Thymus (tissue), 14 donors: ENCODE measurements at places on chromosomes 7 and 10. TPM values are rescaled to one million over a fixed set of nuclear protein-coding genes. Genes with fewer than 3 reads are reported as not detected.

The SAP25 gene
- 183 TPM for polyA plus RNA-seq

GRCh38 chr10:113534423-113534822 is 18.4 kb upstream of the HABP2 start:
- DNase-seq: no peak
- H3K27ac ChIP-seq: no peak overlapping the region
- no peak overlapping the region for H3K4me3 ChIP-seq
- H3K4me1 ChIP-seq: no peaks in the 10 kb centered on the region

- no peak overlapping the region for H3K27ac ChIP-seq
- H3K36me3 ChIP-seq: no peaks in the 10 kb centered on the region
- no peak overlapping the region for H3K4me3 ChIP-seq
- no peaks in the 10 kb centered on the region for H3K4me1 ChIP-seq
These were observed 190.7 kb upstream of the MKI67 start for GRCh38 chr10:128316925-128317324.

The METTL27 gene
- polyA plus RNA-seq: 1.3 TPM

The PHYHIPL gene
- 1.9 TPM for polyA plus RNA-seq

DNA sequence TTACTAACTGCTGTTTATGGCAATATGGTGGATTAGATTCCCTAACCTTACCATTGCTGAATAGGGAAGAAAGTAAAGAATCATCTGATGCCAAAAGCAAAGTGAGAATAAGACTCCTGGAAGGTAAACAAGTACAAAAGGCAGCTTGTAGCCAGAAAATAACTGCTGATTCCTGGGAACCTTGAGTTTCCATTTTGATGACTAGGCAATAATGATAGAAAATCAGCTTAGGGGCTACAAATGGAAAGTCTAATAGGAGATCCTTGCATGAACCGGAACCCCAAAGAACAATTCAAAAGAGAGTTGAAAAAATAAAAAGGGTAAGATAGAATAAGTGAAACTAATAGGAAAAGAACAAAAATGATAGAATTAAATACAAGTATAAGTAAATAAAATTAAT is 316.4 kb downstream of the PHTF2 start:
- no peaks in the 10 kb centered on the region for H3K27me3 ChIP-seq
- DNase-seq: no peak
- H3K4me1 ChIP-seq: no peaks in the 10 kb centered on the region
- H3K4me3 ChIP-seq: no peak overlapping the region

DNA sequence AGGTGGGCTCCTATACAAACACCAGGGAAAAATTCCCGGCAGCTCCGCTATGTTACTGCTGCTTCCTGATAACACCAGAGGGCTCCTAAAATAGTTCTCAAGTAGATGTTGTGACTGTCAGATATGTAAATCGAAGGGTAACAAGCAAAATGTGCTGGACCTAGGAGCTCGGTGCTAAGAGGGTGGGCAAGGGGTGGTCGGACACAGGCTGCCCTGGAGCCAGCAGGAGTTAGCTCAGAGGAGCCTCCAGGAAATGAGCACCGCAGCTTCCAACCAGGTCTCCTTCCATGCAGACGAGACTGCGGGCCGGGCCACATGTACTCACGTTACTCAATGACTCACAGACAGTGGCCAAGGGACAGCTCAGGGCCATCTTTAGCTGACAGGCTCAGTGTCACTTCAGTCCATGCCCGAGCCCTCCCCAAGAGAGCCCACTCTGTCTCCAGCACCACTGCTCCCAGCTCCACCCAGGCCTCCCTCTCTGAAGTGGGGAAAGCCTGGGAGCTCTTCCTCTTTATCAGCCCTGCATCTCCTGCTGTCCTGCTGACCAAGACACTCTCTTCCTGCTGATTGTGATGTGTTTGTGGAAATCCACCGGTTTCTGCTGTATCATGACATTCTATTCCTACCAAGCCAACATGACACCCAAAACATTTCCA is 37.2 kb upstream of the TMEM273 start:
- H3K4me1 ChIP-seq: peaks cover 6% of the 10 kb centered on the region
- no peaks in the 10 kb centered on the region for H3K27me3 ChIP-seq
- H3K36me3 ChIP-seq: no peaks in the 10 kb centered on the region
- H3K4me3 ChIP-seq: no peak overlapping the region
- no peak for DNase-seq

The CRYGN gene
- polyA plus RNA-seq: 0.34 TPM

- H3K36me3 ChIP-seq: peaks cover 3% of the 10 kb centered on the region
- no peak overlapping the region for H3K27ac ChIP-seq
- peaks cover 8% of the 10 kb centered on the region for H3K27me3 ChIP-seq
- peak overlapping the region; percentile 59 for H3K4me3 ChIP-seq
- no peak for DNase-seq
These were observed 317 bp downstream of the PDZD7 start for GRCh38 chr10:101030496-101031127.

GRCh38 chr7:64965594-64965993 is 25.2 kb downstream of the ZNF117 start:
- H3K36me3 ChIP-seq: no peaks in the 10 kb centered on the region
- no peak overlapping the region for H3K27ac ChIP-seq
- H3K4me3 ChIP-seq: no peak overlapping the region
- DNase-seq: no peak

DNA sequence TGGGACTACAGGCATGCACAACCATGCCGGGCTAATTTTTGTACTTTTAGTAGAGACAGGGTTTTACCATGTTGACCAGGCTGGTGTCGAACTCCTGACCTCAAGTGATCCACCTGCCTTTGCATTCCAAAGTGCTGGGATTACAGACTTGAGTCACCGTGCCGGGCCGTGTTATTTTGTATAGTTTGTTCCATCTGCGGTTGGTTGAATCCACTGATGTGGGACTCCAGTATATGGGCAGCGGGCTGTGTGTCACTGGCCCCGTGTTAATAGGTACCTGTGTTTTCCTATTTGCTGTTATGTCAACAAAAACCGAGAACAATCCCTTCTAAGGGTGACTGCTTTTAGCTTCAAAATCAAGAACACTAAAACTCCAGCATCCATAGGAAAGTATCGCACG is 297.6 kb upstream of the PITRM1 start:
- no peak overlapping the region for H3K4me3 ChIP-seq
- no peak for DNase-seq
- H3K27ac ChIP-seq: no peak overlapping the region
- no peaks in the 10 kb centered on the region for H3K27me3 ChIP-seq
- H3K36me3 ChIP-seq: no peaks in the 10 kb centered on the region

GRCh38 chr7:33706771-33707200 is 198.6 kb upstream of the BMPER start:
- no peak overlapping the region for H3K27ac ChIP-seq
- no peak overlapping the region for H3K4me3 ChIP-seq
- H3K27me3 ChIP-seq: no peaks in the 10 kb centered on the region
- no peaks in the 10 kb centered on the region for H3K36me3 ChIP-seq
- no peak for DNase-seq

- H3K4me3 ChIP-seq: no peak overlapping the region
- no peak for DNase-seq
- no peak overlapping the region for H3K27ac ChIP-seq
- no peaks in the 10 kb centered on the region for H3K36me3 ChIP-seq
These were observed 12.9 kb upstream of the ZNF736 start for GRCh38 chr7:64300641-64301405.

DNA sequence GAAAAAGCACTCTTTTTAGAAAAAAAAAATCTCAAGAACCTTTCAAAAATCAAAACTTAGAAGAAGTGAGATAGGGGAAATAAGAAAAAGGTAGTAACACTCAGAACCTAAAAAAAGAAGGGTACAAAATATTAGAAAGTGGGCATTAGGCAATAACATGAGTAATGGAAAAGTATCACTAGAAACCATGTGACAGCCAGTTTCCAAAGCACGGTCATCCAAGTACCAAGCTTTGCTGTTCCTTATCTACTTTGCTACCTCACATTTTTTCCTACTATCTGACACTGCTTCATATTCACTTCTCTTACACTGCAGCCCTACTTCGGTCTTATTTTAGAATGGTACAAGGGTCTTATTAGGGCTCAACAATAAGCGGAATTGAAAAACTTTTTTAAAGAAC is 30.3 kb downstream of the IMMP2L start:
- H3K36me3 ChIP-seq: no peaks in the 10 kb centered on the region
- H3K4me1 ChIP-seq: no peaks in the 10 kb centered on the region
- H3K4me3 ChIP-seq: no peak overlapping the region
- H3K27me3 ChIP-seq: no peaks in the 10 kb centered on the region

DNA sequence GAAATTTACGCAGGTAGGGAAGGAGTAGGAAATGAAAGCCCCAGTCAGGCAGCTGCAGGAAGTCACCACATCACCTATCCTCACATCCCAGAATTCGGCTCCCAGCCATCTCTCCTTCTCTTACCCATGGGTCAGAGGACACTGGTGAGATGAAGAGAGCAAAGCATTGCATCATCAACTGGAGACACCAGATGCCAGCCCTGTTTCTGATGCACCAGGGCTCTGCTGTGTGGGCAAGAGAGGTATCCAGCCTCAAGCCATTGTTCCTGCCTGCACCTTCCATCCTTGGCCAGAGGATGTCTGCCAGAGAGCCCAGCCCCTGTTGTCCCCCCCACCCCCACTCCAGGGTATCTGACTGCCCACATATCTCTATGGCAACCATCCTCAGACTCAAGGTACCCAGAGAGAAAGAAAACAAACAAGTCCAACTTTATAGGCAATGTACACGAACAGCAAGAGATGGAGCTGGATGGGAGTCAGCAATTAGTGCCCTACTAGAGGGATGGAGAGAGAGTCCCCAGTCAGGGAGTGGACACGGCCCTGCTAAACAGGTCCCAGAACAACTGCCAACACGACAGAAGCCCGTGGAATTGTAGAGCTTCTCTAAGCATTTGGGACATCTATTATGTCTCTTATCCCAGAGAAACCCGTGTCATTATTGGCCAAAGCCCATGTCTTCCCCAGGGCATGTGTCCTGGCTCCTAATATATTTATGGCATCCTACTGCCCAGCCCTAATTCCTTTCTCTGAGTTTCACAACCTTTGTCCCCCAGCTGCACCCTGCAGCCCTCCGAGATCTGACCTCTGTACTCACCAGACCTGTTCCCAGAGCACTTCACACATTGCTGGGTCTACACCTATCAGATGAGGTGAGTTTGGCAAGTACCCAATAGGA is 2.8 kb downstream of the CAMK2G start:
- peaks cover 11% of the 10 kb centered on the region for H3K4me1 ChIP-seq
- peaks cover 21% of the 10 kb centered on the region for H3K36me3 ChIP-seq
- no peak for DNase-seq
- H3K27me3 ChIP-seq: no peaks in the 10 kb centered on the region
- H3K4me3 ChIP-seq: no peak overlapping the region

The C7orf57 gene
- 0.18 TPM for polyA plus RNA-seq

GRCh38 chr10:23099816-23100215 is 4.4 kb downstream of the MSRB2 start:
- H3K36me3 ChIP-seq: peaks cover 8% of the 10 kb centered on the region
- H3K27ac ChIP-seq: no peak overlapping the region
- no peak for DNase-seq
- H3K27me3 ChIP-seq: no peaks in the 10 kb centered on the region

- H3K4me3 ChIP-seq: peak overlapping the region; percentile 93
- H3K27ac ChIP-seq: peak overlapping the region; percentile 74
- peak; percentile 51 for DNase-seq
- H3K4me1 ChIP-seq: peaks cover 12% of the 10 kb centered on the region
- no peaks in the 10 kb centered on the region for H3K36me3 ChIP-seq
These were observed 578 bp downstream of the ZMYND11 start for GRCh38 chr10:135601-136464.

The GSTO2 gene
- 16.1 TPM for polyA plus RNA-seq

DNA sequence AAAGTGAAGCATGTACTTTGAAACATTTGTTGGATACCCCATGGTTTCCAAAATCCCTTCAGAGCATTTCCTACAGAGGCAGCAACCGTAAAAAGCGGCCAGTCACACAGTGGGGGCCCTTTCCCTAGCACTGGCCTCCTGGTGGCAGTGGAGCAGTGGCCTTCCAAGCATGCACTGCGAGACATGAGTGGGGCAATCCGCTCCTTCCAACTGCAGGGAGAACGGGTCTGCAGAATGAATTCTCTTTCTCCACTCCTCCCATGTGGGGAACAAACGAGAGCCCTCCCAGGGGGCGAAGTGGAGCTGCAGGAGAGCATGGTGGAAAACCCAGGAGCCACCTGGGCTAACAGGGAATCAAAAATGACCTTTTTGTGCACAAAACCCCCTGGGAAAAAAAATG is 542.9 kb upstream of the GALNT17 start:
- no peaks in the 10 kb centered on the region for H3K27me3 ChIP-seq
- no peaks in the 10 kb centered on the region for H3K36me3 ChIP-seq
- H3K4me1 ChIP-seq: no peaks in the 10 kb centered on the region
- no peak overlapping the region for H3K27ac ChIP-seq
- H3K4me3 ChIP-seq: no peak overlapping the region

- H3K27ac ChIP-seq: no peak overlapping the region
- H3K4me3 ChIP-seq: peak overlapping the region; percentile 60
- H3K36me3 ChIP-seq: no peaks in the 10 kb centered on the region
- peaks cover 3% of the 10 kb centered on the region for H3K4me1 ChIP-seq
- H3K27me3 ChIP-seq: peaks cover 43% of the 10 kb centered on the region
- no peak for DNase-seq
These were observed 9.8 kb upstream of the GRB10 start for GRCh38 chr7:50792342-50793119.

GRCh38 chr7:89771003-89771636 is 383.1 kb upstream of the STEAP1 start:
- H3K27ac ChIP-seq: no peak overlapping the region
- no peaks in the 10 kb centered on the region for H3K36me3 ChIP-seq
- no peaks in the 10 kb centered on the region for H3K4me1 ChIP-seq
- no peak for DNase-seq
- H3K27me3 ChIP-seq: no peaks in the 10 kb centered on the region
- H3K4me3 ChIP-seq: no peak overlapping the region

DNA sequence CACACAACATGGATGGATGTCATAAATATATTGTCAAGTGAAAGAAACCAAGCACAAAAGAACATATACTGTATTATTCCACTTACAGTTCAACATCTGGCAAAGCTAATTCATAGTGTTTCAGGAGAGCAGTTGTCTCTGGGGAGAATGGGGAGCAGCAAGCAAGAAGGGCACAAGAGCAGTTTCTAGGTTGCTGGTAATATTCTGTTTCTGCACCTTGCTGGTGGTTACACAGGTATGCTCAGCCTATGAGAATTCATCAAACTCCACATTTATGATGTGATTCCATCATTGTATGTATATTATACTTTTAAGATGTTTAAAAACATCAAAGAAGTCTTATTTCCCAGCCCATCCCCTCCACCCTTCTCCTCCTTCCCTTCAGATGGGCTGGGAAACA is 18.1 kb upstream of the PALS2 start:
- no peaks in the 10 kb centered on the region for H3K4me1 ChIP-seq
- DNase-seq: no peak
- no peaks in the 10 kb centered on the region for H3K36me3 ChIP-seq
- no peak overlapping the region for H3K4me3 ChIP-seq
- H3K27ac ChIP-seq: no peak overlapping the region
